ENCODE measurements at places on chromosomes 11 and 22.

- DNase-seq = no peak
Measured at GRCh38 chr11:22903782-22904181, 43.5 kb upstream of the CCDC179 start.

- DNase-seq = no peak
Measured at GRCh38 chr22:33470456-33470855, 412.3 kb upstream of the SYN3 start.

- DNase-seq = no peak
Measured at GRCh38 chr11:46296528-46297448, 19.3 kb downstream of the CREB3L1 start.

DNA sequence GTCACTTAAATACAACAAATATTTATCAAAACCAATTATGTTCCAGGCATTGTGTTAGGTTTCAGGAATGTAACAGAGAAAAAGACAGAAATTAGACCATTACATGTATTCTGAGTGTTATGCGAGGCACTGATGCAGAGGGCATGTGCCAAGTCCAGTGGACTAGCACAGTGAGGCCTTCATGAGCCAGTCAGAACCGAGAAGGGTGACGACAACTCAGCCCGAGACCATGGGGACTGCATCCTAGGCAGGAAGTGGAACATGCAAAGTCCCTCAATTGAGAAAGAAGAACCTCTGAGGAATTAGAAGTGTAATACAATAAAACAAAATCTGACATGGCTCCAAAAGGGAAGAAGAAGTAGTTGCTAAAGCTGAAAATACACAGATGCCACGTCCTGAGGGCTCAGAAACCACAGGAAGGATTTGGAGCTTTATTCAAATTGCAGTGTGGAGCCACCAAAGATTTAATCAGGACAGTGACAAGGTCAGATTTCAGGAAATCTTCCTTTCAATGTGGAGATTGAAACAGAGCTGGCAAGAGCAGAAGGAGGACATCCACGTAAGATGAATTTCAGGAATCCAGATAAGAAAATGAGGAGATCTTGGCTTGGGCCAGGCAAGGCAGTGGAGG lies 529.6 kb downstream of the NTM start:
- no peak for DNase-seq

- no peak for DNase-seq
Measured at GRCh38 chr11:112310848-112311247, 50.2 kb upstream of the PLET1 start.

DNA sequence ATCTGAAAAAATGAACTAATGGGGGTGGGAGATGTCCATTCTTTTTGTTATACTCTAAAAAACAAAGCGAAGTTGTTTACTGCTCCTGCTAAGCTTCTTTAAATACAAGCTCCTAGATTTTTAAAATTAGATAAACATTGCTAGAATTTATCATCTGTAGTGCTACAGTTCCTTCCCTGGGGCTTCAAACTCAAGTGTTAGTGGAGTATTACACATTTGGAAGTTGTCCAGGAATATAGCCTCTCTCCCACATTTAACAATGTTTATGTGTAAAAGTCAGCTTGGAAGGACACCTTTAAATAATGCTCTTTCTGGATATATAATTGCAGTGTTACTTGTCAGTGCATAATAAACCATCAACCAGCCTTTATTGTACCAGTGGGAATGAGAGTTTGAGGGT lies 155.5 kb downstream of the SPON1 start:
- DNase-seq = no peak

DNA sequence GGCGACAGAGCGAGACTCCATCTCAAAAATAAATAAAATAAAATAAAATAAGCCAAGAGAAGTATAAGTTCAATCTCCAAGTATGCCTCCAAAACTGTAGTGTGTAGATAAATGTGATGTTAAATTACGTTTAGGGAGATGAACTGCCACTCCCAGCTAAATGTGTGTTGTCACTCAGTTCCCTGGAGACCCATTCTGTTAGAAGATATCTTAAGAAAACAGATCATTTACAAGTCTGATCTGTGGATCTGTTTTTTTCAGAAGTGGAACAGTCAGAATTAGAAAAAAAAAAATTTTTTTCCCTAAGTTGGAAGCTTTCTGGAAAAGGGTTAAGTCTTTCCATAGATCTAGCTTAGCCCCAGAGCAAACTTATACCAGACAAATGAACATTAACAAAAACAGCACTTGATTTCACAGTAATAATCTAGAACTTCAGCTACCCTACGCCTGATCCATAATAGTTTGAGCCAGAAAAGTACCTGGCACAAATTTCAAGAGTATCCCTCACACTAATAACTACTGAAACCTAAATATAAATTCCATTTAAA lies 18.2 kb downstream of the CELF1 start:
- DNase-seq = no peak

DNA sequence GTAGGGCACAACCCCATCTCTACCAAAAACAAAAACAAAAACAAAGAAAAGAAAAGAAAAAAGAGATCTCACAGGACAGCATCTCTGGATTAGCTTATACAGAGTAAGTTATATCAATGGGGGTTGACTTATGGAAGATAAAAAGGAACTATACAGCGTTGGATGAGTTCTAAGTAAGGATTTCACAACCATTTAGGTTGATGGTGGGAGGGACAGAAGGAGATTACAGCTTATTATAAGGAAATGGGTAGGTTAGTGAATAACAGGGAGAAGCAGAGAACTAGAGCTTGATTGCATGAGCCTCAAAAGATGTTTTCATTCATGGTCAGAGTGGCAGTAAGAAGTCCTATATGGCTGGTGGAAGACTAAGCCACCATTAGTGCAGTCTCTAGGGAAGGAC lies 60.3 kb downstream of the CECR2 start:
- DNase-seq = no peak

DNA sequence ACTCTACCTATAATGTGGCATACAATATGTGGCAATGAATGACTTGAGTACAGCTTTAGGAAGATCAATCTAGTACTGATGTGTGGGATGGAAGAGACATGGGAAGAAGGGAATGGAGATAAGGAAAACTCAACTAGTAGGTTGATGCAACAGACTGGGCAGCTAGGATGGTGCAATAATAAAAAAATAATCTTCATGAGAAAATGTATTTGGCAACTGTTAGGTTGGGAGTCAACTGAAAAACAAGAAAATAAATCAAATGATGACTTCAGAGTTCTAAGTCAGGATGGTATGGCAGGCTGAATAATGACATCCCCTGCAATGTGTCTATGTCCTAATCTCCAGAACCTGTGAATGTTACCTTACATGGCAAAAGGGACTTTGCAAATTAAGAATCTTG lies 236.8 kb upstream of the PITPNB start:
- DNase-seq = no peak

- no peak for DNase-seq
Measured at GRCh38 chr11:66956689-66957290, 1.4 kb downstream of the PC start.

DNA sequence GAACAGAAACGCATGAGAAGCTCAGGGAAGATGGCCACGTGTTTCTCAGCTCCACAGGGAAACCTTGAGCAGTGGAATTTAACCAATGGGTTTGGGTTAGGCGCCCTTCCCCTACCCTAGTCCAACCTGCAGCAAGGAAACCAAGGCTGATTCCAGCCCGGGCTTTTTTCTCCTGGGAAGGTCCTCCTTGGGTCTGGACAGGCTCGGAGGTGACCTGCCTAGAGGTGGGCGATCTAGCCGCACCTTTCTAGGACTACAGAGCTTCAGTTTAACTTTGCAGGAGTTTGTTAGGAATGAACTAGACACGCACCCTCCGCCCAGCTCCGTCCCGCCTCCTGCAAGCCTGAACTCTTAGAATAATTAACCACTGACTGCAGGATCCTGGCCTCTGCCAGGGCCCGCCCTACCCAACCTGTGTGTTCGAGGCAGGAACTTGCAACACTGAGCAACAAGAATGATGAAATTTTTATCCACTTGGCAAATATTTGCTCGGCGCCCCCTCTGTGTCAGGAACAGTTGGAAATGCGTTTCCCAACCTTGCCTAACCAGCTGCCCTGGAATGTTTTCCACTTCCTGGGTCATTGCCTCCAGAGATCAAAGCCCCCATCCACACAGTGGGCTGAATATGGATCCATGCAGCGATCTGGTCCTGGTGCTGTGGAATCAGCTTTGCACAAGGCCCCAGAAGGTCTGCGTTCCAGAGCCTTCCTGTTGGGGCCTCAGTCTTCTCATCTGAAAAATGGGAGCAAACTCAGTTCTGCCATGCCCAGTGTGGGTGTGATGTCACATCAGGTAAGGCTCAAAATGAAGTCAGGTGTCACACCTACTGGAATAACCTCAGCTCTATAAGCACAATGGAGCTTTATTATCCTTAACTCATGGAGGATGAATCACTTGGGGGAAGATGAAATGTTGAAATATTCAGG lies 13.3 kb downstream of the MPST start:
- DNase-seq = no peak
